A673 (cell line): ENCODE measurements at places on chromosomes 12 and 14.

- no peak for DNase-seq
Measured at GRCh38 chr12:19896041-19896440, 456.7 kb downstream of the AEBP2 start.

DNA sequence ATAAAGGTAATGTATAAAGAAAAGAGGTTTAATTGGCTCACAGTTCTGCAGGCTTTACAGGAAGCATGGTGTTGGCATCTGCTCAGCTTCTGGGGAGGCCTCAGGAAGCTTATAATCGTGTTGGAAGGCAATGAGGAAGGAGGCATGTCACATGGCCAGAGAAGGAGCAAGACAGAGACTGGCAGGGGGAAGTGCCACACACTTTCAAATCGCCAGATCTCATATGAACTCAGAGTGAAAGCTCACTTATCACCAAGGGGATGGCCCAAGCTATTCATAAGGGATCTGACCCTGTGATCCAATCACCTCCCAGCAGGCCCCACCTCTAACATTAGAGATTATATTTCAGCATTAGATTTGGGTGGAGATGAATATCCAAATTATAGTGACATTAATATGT is 26.3 kb downstream of the LDHB start:
- DNase-seq = no peak

DNA sequence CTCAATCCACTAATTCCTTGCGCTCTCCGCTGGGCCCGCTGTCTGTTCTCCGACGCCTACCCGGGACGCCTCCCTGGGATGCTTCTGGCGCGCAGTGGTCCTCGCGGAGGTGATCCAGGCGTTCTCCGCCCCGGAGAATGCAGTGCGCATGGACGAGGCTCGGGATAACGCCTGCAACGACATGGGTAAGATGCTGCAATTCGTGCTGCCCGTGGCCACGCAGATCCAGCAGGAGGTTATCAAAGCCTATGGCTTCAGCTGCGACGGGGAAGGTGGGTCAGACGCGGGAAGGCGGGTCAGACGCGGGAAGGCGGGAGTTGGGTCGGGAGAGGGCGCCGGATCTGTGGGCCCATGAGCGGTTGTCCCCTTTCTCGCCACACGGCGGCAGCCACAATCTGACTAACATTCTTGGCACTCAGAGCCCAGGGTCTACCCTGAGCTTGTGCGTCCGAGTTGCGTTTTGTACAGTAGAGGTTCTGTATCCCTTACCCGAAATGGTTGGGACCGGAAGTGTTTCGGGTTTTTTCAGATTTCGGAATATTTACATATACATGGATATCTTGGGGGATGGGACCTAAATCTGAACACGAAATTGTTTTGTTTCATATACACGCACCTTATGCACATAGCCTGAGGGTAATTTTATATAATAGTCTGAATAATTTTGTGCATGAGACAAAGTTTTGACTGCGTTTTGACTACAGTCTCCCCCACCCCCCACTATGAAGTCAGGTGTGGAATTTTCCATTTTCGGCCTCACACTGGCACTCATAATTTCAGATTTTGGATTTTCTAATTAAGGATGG is 762 bp downstream of the C12orf57 start:
- DNase-seq = peak; percentile 97

DNA sequence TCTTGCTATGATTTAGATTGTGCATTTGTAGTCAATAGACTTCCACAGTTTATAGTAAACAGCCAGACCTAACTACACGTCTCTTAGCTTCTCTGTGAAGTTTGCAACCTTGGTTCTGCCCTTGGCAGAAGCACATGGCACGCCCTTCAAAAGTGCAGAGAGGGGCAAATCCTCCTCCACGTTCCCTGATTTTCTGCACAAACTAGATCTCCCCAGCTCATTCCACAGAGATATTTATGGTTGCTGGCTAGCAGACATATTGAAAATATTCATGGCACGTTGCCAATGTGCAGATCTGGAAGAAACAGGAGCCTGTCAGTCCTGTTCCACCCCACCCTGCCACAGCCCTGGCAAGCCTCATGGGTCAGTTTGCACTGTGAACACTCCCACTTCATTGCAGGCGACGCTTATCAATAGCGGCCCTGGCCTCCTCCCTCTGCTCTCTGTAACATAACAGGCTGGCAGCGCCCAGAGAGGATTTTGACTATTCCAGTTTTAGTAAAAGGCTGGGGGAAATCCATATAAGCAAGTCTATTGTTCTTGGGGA is 6.5 kb upstream of the LGALS3 start:
- no peak for DNase-seq

DNA sequence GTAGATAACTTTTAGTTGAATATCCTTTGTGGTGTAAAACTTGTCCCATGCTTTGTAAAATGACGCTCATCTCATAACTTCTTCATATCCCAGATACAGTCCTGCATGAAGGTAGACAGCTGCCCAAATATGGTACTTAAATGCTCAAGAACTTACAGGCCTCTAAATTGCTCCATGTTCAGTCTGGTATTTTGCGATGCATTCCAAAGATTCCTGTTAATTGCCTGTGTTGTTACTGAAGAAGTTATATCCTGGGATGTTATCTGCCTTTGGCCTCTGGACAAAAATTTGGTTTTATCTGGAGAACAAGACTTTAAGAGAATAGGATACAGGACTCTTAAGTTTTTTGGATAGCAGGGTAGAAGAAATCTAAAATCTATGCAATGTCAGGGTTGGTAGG is 473.0 kb downstream of the PCNX1 start:
- DNase-seq = peak; percentile 74

- DNase-seq = no peak
Measured at GRCh38 chr14:54127526-54127925, 170.9 kb upstream of the BMP4 start.

GRCh38 chr12:51533799-51534198 is 57.2 kb upstream of the SCN8A start:
- peak; percentile 11 for DNase-seq

DNA sequence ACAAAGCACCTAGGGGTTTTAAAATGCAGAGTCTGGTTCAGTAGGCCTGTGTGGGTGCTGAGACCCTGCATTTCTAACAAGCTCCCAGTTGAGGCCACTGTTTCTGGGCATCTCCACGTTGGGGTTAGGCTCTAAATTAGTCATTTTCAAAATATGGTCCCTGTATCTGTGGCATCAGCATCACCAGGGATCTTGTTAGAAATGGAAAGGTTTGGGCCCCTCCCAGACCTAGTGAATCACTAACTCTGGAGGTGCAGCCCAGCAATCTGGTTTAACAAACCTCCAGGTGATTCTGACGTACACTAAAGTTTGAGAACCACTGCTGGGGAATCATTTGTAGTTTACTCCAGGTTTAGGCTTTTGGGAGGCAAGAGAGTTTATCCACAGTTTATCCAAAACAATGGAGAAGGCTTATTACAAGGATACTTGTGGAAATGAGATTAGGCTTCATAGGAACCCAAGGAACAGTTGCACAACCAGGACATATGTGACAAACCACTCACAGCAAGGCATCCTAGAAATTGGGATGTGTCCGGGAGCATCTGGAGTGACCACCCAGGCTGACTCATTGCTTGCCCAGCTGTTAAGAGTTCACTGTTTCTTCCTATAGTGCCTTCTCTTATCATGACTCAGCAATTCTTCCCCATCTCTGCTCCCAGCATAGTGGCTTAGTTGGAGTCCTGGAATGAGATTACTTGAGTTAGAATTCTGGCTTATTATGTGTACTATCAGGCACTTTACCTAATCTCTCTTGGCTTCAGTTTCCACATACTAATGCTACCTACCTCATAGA is 71.6 kb upstream of the STXBP6 start:
- DNase-seq = no peak
